ENCODE measurements at places on chromosomes 7 and 10. TPM values are rescaled to one million over a fixed set of nuclear protein-coding genes. Genes with fewer than 3 reads are reported as not detected.

DNA sequence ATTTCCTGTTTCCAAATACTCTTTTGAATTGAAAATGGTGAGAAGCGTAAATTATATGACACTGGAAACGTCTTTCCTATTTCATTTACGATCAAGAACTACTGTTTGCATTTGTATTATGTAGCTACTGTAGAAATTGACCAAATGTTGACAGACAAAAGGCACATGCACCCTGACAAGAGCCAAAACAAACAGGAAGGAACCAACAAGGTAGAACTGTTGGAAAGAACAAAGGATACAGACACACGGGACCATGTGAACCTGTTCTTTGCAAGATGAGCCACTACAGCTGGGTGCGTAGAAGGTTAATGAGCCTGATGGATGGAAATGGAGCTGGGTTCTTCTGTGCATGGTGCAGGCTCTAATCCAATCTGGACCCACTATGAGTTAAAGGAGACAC is 48.4 kb upstream of the FZD8 start:
- H3K27ac ChIP-seq, result no peak overlapping the region
- H3K4me3 ChIP-seq, result no peak overlapping the region
- no peaks in the 10 kb centered on the region for H3K4me1 ChIP-seq
- no peaks in the 10 kb centered on the region for H3K36me3 ChIP-seq

TRIM73 gene
- 0.63 TPM for polyA plus RNA-seq

- no peaks in the 10 kb centered on the region for H3K36me3 ChIP-seq
Observed at GRCh38 chr7:76281006-76281705, 21.3 kb upstream of the HSPB1 start.

- H3K27me3 ChIP-seq, result no peaks in the 10 kb centered on the region
- H3K36me3 ChIP-seq, result no peaks in the 10 kb centered on the region
- no peak overlapping the region for H3K27ac ChIP-seq
- peaks cover 4% of the 10 kb centered on the region for H3K4me1 ChIP-seq
- DNase-seq, result no peak
- no peak overlapping the region for H3K4me3 ChIP-seq
Observed at GRCh38 chr10:35433851-35434426, 97.6 kb downstream of the CCNY start.

DNA sequence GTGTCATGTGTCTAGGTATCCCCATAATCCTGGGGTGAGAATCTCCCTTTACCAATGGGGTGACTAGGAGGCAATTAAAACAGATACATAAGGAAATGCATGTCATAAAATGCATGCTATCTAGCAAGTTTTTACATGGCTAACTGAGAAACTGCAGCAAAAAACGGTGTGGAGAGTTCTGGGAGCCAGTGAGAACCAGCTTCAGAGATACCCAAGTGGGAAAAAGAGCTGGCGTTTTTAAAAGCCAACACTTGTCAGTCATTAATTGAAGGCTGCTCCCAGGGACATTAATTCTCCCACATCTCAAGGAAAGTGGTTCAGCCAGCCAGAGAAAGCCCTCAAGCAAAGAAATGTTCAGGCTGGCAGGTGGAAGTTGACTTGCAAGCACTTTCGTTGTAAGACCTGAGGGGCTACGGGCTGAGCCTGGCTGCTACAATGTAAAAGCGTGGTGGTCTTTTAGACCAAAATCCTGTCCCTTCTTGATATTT is 28.1 kb downstream of the ST8SIA6 start:
- H3K36me3 ChIP-seq, result no peaks in the 10 kb centered on the region
- DNase-seq, result no peak
- H3K4me1 ChIP-seq, result peaks cover 12% of the 10 kb centered on the region
- H3K4me3 ChIP-seq, result no peak overlapping the region

- H3K27ac ChIP-seq, result no peak overlapping the region
- H3K4me1 ChIP-seq, result no peaks in the 10 kb centered on the region
- H3K27me3 ChIP-seq, result no peaks in the 10 kb centered on the region
- no peak for DNase-seq
Observed at GRCh38 chr7:140168816-140169215, 8.0 kb downstream of the KDM7A start.

DNA sequence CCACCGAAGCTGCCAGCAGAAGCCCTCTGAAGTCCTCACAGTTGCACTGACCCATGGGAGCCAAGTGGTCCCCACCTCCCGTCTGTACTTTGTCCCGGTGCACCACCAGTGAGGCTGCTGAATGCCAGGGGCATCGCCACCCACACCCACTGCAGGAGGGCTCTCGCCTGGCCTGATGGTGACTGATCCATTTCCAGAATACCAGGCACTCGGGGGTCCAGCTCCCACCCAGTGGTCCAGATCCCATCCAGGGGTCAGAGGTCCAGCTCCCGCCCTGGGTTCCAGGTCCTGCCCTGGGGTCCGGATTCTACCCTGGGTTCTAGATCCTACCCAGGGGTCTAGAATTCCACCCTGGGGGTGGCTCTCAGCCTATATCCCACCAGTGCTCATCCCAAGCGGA is 9.1 kb upstream of the JAKMIP3 start:
- H3K36me3 ChIP-seq, result no peaks in the 10 kb centered on the region
- H3K27ac ChIP-seq, result no peak overlapping the region
- no peak for DNase-seq
- no peaks in the 10 kb centered on the region for H3K27me3 ChIP-seq
- H3K4me3 ChIP-seq, result no peak overlapping the region
- no peaks in the 10 kb centered on the region for H3K4me1 ChIP-seq

GRCh38 chr10:86718556-86718955 is 37.9 kb upstream of the BMPR1A start:
- H3K36me3 ChIP-seq, result no peaks in the 10 kb centered on the region
- no peak overlapping the region for H3K27ac ChIP-seq

DNA sequence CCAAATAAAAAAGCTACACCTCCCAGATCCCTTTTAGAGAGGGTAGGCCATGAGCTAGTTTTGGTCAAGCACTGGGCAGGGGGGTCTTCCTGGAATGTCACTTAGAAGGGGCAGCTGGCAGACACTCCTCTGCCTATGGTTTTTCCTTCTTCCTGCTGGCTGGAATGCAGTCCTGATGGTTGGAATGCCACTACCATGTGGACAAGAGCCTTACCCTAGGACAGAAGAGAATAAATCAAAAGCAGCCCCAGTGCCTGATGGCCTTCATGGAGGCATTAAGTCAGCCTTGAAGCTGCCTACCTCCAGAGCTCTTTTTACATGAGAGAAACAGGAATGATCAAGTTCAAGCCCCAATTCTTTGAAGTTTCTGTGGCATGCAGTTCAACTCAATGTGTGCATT is 43.5 kb upstream of the SORBS1 start:
- H3K36me3 ChIP-seq, result peaks cover 5% of the 10 kb centered on the region
- DNase-seq, result no peak
- H3K4me3 ChIP-seq, result no peak overlapping the region
- H3K27ac ChIP-seq, result no peak overlapping the region
- H3K4me1 ChIP-seq, result no peaks in the 10 kb centered on the region

DNA sequence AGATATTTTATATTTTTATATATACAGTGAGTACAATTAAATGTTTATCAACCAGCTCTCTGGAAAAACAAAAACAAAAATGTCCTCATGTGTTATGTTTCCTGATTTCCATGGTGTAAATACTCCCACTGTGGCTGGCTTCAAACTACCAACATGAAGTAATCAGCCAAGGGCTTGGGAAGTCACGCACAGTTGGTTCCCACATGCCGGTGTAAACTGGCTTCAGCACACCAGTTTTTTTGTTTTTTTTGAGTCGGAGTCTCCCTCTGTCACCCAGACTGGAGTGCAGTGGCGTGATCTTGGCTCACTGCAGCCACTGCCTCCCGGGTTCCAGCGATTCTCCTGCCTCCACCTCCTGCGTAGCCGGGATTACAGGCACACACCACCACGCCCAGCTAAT is 11.8 kb downstream of the OSBPL3 start:
- H3K36me3 ChIP-seq, result no peaks in the 10 kb centered on the region
- peaks cover 63% of the 10 kb centered on the region for H3K4me1 ChIP-seq
- no peak for DNase-seq
- peak overlapping the region; percentile 82 for H3K27ac ChIP-seq
- no peaks in the 10 kb centered on the region for H3K27me3 ChIP-seq

- peak; percentile 77 for DNase-seq
- no peaks in the 10 kb centered on the region for H3K27me3 ChIP-seq
- peaks cover 61% of the 10 kb centered on the region for H3K4me1 ChIP-seq
- H3K4me3 ChIP-seq, result peak overlapping the region; percentile 45
- H3K36me3 ChIP-seq, result no peaks in the 10 kb centered on the region
Observed at GRCh38 chr10:101901340-101901739, 57.7 kb upstream of the KCNIP2 start.

DNA sequence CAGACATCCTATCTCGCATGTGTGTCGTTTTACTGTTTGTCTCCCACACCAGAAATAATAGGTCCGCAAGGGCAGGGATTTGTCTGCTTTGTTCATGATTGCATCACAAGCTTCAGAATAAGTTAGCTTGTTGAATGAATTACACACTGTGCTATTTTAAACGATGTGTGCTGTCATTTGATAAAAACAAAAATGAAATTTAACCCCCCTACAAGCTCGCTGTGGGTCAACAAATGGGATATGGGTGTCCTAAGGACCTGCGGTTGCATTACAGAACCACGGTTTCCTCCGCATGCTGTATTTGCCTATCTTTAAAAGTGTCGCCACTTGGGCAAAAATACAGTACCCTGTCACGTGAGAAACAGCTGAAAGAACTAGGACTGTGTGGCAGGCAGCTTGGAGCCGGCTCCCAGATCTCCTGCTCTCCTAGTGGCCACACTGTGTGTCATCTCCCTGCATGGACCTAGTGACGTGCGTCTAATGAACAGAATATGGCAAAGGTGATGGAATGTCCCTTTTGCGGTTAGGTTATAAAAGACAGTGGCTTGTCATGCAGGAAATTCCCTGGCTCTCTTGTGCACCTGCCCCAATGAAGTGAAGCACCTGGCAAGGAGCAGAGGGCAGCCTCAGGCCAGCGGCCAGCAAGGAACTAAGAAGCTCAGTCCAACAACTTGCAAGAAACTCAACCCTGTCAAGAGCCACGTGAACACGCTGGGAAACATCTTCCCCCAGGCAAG is 32.9 kb upstream of the CRYGN start:
- peak overlapping the region; percentile 96 for H3K27ac ChIP-seq
- peaks cover 13% of the 10 kb centered on the region for H3K36me3 ChIP-seq
- DNase-seq, result peak; percentile 83
- H3K4me3 ChIP-seq, result peak overlapping the region; percentile 54
- no peaks in the 10 kb centered on the region for H3K27me3 ChIP-seq
- H3K4me1 ChIP-seq, result peaks cover 45% of the 10 kb centered on the region

- H3K4me3 ChIP-seq, result no peak overlapping the region
- no peaks in the 10 kb centered on the region for H3K36me3 ChIP-seq
- H3K27ac ChIP-seq, result no peak overlapping the region
- no peaks in the 10 kb centered on the region for H3K4me1 ChIP-seq
- H3K27me3 ChIP-seq, result 0 out of 2 replicates have a peak, but pooled peaks cover 2% of the 10 kb centered on the region
- no peak for DNase-seq
Observed at GRCh38 chr7:41955893-41956675, 253.2 kb upstream of the INHBA start.

- no peak overlapping the region for H3K27ac ChIP-seq
- H3K4me3 ChIP-seq, result no peak overlapping the region
- H3K27me3 ChIP-seq, result no peaks in the 10 kb centered on the region
- H3K36me3 ChIP-seq, result peaks cover 3% of the 10 kb centered on the region
- no peak for DNase-seq
- no peaks in the 10 kb centered on the region for H3K4me1 ChIP-seq
Observed at GRCh38 chr10:13637894-13638293, 51.1 kb downstream of the PRPF18 start.

- no peak overlapping the region for H3K4me3 ChIP-seq
- no peaks in the 10 kb centered on the region for H3K27me3 ChIP-seq
- H3K27ac ChIP-seq, result no peak overlapping the region
- H3K4me1 ChIP-seq, result no peaks in the 10 kb centered on the region
- DNase-seq, result no peak
- H3K36me3 ChIP-seq, result no peaks in the 10 kb centered on the region
Observed at GRCh38 chr7:156722043-156722826, 81.7 kb downstream of the RNF32 start.

ACSM6 gene
- polyA plus RNA-seq, result 0.19 TPM

VENTX gene
- polyA plus RNA-seq, result not detected

DNA sequence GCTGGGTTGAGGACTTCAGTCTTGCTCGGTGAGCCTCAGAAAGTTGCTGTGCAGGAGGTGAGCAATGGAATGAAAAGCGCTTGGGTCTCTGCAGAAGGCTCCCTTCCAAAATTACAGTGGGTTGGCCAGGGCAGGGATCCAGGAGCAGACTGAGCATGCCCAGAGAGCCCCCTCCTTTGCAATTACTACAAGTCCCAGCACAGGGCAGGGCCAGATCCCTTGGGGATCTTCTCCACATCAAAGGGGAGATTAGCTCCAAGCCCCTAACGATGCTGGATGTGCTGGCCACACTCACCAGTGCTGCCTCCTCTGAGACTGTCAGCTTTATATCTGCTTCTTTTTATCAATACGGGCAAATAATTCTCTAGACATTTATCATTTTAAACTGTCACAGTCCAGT is 337.5 kb downstream of the RPS24 start:
- DNase-seq, result no peak
- H3K27me3 ChIP-seq, result no peaks in the 10 kb centered on the region
- H3K27ac ChIP-seq, result no peak overlapping the region
- no peaks in the 10 kb centered on the region for H3K4me1 ChIP-seq
- H3K36me3 ChIP-seq, result no peaks in the 10 kb centered on the region
- H3K4me3 ChIP-seq, result no peak overlapping the region

GRCh38 chr7:43372676-43373355 is 210.1 kb upstream of the STK17A start:
- H3K4me1 ChIP-seq, result no peaks in the 10 kb centered on the region
- H3K36me3 ChIP-seq, result no peaks in the 10 kb centered on the region
- DNase-seq, result no peak
- no peaks in the 10 kb centered on the region for H3K27me3 ChIP-seq
- no peak overlapping the region for H3K27ac ChIP-seq

SPOCK2 gene
- polyA plus RNA-seq, result 0.74 TPM

DNA sequence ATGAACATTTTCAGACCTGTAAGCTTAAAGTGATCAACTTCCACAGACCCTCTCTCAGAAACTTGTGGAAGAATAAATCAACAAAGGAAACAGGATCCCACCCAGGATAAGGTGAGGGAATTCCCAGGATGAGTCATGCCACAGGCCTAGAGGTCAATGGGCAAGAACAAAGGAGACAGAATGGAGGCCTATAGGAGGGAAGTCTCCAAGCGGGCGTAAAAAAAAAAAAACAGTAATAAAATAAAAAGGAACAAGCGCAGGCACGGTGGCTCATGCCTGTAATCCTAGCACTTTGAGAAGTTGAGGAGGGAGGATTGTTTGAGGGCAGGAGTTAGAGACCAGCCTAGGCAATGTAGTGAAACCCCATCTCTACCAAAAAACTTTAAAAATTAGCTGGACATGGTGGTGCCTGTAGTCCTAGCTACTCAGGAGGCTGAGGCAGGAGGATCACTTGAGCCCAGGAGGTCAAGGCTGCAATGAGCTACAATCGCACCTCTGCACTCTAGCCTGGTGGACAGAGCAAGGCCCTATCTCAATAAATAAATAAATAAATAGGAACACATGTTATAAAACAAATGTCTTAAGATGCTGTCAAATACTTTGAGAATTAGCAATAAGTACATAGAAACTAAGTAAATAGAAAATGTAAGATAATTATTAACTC is 8.4 kb downstream of the SORBS1 start:
- no peak for DNase-seq
- no peaks in the 10 kb centered on the region for H3K27me3 ChIP-seq
- no peaks in the 10 kb centered on the region for H3K36me3 ChIP-seq
- H3K4me1 ChIP-seq, result no peaks in the 10 kb centered on the region
- H3K27ac ChIP-seq, result no peak overlapping the region
